ENCODE measurements at places on chromosomes 2 and 18.

DNA sequence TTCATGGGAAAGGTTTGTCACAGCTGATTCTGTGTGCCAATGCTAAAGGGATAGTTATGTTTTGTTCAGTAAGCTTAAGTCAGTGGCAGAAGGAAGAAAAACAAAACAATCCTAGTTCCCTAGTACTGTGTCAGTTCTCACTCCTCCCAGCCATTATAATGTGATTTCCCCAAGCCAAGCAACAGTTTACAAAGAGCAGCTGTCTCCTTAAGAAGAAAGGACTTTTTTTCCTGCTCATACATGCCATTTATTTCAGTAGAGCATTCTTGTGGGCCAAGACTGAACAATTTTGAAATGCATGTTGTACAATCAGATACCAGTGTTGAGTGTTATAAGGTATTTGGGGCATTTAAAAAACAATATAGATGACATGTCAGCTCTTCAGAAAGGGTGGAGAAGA lies 52.1 kb downstream of the NEMP2 start:
- no peak for DNase-seq

- DNase-seq: no peak
Measured at GRCh38 chr2:80363791-80364349, 59.3 kb upstream of the LRRTM1 start.

DNA sequence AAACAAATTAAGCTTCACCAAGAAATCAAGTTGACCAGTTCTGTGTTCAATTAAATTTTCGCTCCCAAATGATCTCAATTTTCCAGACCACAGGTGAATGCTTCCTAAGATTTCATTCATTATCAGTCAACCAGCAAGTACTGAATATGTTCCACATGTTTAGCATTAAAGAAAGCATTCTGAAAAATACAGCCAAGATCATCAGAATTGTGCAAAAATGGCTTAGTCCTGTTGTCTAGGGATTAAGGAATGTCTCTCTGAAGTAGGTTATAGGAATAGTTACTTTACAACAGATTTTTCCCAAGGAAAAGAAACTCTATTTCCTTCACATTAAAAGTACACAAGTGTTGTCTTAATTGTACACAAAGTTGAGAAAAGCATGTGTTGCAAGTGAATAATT lies 69.2 kb downstream of the NRXN1 start:
- no peak for DNase-seq

GRCh38 chr18:53735526-53735925 lies 488.9 kb downstream of the MBD2 start:
- DNase-seq: no peak

DNA sequence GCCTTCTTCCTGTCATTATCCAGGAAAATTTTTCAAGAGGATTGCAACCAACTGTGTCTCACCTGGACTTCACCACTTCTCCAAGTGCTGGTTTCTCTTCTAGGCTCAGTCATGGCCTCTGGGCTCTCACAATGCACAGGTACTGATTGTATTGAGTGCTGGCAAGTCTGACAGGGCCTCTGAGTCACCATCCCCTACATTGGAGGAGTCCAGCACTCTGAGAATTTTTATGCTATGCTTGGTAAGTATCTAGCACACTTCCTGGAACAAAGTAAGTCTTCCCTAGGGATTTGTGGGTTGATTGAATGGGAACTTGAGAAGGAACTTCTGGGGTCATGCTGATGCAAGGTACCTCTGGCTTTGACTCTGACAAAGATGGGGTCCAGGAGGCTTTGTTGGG lies 147.2 kb upstream of the CELF4 start:
- no peak for DNase-seq

DNA sequence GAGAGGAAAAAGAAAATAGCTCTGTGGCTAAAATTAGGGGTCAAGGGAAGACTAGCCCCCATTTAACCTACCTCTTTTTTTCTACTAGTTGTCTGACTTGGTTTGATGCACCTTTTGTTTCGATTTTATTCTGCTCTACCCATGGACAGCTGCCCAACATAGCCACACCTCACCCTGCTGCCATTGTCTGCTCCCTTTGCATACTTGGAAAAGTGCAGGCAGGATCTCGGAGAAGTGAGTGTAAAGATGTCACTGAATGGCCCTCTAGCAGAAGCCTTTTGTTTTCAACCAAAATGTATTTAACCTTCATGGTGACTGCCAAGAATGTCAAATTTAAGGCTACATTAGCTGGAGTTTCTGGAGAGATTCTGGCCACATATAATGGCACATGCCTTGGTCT lies 62.9 kb downstream of the SETBP1 start:
- no peak for DNase-seq

GRCh38 chr18:80175451-80176204 lies 66.6 kb downstream of the ADNP2 start:
- peak; percentile 88 for DNase-seq

DNA sequence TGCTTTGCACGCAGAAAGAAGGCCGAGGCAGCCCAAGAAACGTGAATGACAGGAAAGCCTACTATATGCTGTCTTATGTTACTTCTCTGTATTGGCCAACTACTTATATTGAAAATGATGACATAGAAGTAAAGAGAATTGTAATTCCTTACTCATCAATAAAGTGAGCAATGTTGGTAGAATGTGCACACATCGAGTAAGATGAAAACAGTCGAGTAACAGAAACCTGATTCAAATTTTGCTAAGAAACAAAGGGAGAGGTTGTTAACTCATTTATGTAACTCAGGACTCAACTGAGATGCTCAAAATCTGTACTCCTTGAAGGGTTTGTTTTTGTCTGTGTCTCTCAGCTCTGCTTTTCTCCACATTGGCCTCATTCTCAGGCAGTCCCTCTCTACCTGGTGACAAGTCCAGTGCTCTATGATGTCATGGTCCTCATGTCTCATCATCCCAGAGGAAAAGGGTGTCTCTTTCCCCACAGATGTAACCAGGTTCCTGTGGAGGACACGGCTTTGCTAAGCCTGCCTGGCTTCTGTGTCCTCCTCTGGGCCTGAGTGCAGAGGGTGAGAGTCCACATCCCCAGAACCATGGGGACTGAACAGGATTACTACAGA lies 30.3 kb upstream of the CCDC93 start:
- no peak for DNase-seq

DNA sequence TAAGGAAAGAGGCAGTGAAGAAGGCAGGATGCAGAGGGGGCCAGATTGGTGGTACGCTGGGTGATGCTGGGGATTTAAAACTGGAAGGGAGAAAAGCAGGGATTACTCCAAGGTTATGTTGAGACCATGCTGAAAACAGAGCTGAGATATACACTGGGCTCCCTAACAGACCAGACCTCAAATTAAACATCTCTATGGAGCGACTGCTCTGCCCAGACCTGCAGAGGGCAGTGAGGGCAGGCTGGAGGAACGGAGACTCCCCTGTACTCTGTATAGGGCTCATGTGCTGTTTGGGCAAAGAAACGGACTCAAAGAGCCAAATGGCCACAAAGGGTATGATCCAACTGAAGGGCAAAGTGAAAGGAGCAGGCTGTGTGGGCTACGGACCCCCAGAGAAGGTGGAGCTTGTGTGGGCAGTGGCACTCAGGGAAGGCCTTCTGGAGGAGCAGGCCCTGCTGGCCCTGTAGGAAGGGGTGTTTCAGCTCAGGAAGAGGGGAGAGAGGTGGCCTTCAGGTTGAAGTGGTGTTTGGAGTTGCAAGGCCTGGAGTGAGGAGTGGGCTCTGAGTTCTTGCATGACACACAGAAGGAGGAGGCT lies 4.8 kb upstream of the CELF4 start:
- no peak for DNase-seq
